ENCODE measurements at places on chromosomes 7 and 10. TPM values are rescaled to one million over a fixed set of nuclear protein-coding genes. Genes with fewer than 3 reads are reported as not detected.

- no peak for DNase-seq
- no peaks in the 10 kb centered on the region for H3K4me1 ChIP-seq
- H3K27me3 ChIP-seq: no peaks in the 10 kb centered on the region
- H3K27ac ChIP-seq: no peak overlapping the region
- H3K36me3 ChIP-seq: no peaks in the 10 kb centered on the region
- no peak overlapping the region for H3K4me3 ChIP-seq
Observed at GRCh38 chr10:49417311-49418052, 21.6 kb upstream of the DRGX start.

DNA sequence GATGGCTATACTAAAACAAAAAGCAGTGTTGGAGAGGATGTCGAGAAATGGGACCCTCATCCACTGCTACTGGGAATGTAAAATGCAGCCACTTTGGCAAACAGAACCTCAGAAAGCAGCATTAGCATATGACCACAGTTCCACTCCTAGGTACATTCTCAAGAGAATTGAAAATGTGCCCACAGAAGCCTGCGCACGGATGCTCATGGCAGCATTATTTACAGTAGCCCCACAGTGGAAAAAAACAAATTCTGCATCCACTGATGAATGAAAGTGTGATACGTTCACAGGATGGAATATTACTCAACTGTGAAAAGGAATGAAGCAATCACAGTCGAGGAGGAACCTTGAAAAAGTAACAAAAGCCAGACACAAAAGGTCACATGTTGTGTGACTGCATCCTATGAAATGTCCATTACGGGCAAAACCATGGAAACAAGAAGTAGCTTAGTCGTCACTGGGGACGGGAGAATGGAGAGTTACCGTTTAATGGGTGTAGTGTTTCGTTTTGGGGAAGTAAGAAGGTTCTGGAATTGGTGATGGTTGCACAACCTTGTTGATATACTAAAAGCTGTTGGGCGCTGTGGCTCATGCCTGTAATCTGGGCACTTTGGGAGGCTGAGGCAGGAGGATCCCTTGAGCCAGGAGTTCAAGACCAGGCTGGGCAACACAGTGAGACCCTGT, 2.5 kb upstream of the UPK3B start:
- H3K4me1 ChIP-seq: peaks cover 12% of the 10 kb centered on the region
- H3K4me3 ChIP-seq: no peak overlapping the region
- peak; percentile 8 for DNase-seq
- no peaks in the 10 kb centered on the region for H3K27me3 ChIP-seq
- H3K27ac ChIP-seq: no peak overlapping the region

- no peak for DNase-seq
- H3K4me3 ChIP-seq: no peak overlapping the region
- no peaks in the 10 kb centered on the region for H3K36me3 ChIP-seq
- no peak overlapping the region for H3K27ac ChIP-seq
Observed at GRCh38 chr10:69816521-69816920, 14.8 kb downstream of the COL13A1 start.

GRCh38 chr10:124041675-124042445, 51.5 kb downstream of the CHST15 start:
- H3K4me3 ChIP-seq: no peak overlapping the region
- H3K27me3 ChIP-seq: no peaks in the 10 kb centered on the region
- no peak for DNase-seq
- H3K36me3 ChIP-seq: no peaks in the 10 kb centered on the region
- H3K27ac ChIP-seq: no peak overlapping the region

GRCh38 chr7:96303686-96304443, 18.0 kb downstream of the SLC25A13 start:
- no peaks in the 10 kb centered on the region for H3K27me3 ChIP-seq
- H3K4me1 ChIP-seq: peaks cover 76% of the 10 kb centered on the region
- H3K4me3 ChIP-seq: no peak overlapping the region
- H3K27ac ChIP-seq: peak overlapping the region; percentile 52
- no peaks in the 10 kb centered on the region for H3K36me3 ChIP-seq
- DNase-seq: no peak

DNA sequence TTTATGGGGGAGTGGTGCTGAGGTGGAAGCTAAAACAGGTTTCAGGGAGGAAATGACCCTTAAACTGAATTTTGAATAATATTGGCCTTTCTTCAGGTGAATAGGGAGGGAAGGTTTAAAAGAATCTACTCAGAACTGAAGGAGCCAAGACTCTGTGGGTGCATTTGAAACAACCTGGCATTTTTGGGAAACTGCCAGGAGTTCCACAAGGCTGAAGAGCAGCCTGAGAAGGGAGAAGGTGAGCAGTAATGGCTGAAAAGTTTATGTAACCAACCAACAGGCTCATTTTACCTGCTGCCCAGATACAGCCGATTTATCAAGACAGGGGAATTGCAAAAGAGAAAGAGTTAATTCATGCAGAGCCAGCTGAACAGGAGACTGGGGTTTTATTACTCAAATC, 4.0 kb upstream of the PANK1 start:
- H3K4me3 ChIP-seq: no peak overlapping the region
- DNase-seq: no peak
- H3K4me1 ChIP-seq: peaks cover 11% of the 10 kb centered on the region
- no peak overlapping the region for H3K27ac ChIP-seq

GRCh38 chr10:4672201-4672600, 153.8 kb upstream of the AKR1E2 start:
- H3K27ac ChIP-seq: no peak overlapping the region
- no peaks in the 10 kb centered on the region for H3K36me3 ChIP-seq
- no peaks in the 10 kb centered on the region for H3K27me3 ChIP-seq
- no peak for DNase-seq
- no peak overlapping the region for H3K4me3 ChIP-seq
- no peaks in the 10 kb centered on the region for H3K4me1 ChIP-seq

Gene PRF1
- 1.5 TPM for total RNA-seq
